CD4-positive, alpha-beta T cell treated with Interleukin-4 for 4 hours (primary cell): ENCODE measurements at places on chromosomes 5 and 9.
A peak's percentile ranks its signal among the peaks of the same experiment; 100 is the strongest.

DNA sequence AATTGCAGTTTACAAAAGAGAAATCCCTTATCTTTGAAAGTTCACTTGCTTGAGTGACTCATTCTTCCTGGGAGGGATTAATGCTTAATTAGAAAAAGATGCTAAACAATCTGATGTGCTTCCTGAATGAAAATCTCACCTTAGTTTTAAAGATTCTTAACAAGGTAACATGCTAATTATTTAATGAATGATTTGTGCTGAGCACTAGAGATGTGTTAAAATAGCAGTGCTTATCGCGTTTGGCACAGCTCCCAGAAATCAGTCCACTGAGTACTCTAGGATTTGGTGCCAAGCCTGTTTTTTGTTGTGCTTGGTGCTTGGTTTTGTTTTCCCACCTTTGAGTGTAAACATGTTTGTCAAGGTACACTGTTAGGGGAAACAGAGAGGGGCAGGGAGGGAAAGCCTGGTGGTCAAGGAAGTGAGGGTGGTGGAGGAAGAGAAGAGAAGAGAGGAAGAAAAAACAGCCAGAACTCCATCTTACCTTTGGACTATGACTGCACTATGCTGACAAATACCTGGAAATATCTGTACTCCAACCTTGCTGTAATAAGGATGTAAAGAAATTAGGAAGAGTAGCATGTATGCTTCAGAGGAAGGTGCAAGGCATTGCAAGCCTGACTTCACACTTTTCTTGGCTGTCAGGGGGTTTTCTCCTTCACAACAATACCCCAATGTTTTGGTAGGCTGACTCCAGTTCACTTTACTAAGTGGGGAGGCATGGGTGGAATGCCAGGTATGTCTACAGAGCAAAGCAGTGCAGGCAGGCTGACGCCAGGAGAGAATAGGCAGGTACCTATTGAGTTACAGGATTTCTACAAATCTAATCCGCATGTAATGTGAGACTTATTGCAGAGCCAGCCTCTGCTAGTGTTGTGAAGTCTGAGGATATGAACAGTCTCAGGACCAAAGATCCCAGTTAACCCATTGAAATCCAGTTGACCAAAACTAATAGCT is 157.2 kb upstream of the ISL1 start:
- DNase-seq = no peak

- no peak for DNase-seq
Observed at GRCh38 chr5:65563777-65564176, 681 bp downstream of the PPWD1 start.

GRCh38 chr9:121921444-121921843 is 171.7 kb downstream of the TTLL11 start:
- DNase-seq = no peak

DNA sequence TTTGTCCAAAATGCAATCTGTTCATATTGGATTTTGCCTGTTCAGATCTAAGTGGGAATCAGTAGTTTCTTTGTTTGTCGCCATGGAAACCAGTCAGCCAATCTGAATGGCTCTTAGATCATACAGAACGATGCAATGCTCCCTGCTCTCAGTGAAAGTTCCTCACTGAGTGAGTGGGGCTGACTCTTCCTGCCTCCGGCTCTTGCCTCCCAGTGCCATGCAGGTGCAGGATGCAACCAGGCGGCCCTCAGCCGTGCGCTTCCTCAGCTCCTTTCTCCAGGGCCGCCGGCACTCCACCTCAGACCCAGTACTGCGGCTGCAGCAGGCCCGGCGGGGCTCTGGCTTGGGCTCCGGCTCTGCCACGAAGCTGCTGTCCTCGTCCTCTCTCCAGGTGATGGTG is at the start of gene PTPDC1:
TSS of gene PTPDC1 (plus strand) at position 151 of the 400 bp plus-strand sequence. CDS start at position 218, 67 bp downstream.
- no peak for DNase-seq

- no peak for DNase-seq
Observed at GRCh38 chr5:175695161-175696126, 37.6 kb downstream of the HRH2 start.

- peak; percentile 42 for DNase-seq
Observed at GRCh38 chr9:132487351-132487791, 77.4 kb downstream of the CFAP77 start.
